ENCODE measurements at places on chromosomes 7 and 10.
A peak's percentile ranks its signal among the peaks of the same experiment; 100 is the strongest.

DNA sequence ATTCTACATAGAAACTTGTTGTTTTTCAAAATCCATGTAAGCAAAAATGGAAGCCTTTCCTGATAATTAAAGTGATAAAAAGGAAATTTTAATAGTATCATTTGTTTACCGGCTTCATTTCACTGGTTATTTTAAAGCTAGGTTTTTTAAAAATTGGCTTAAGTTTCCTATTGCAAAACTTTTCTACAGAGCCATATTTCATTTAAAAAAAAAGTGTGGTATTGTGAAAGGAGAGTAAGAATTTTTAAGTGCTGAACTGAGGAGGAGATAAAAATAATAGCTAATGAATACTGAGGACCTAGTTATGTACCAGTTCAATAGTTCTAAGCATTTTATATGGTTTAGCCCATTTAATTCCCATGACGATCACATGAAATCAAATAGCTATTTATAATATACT lies 172.2 kb upstream of the COL1A2 start:
- DNase-seq, result no peak

- no peak for DNase-seq
These were observed 17.6 kb downstream of the CDNF start for GRCh38 chr10:14820010-14820774.

DNA sequence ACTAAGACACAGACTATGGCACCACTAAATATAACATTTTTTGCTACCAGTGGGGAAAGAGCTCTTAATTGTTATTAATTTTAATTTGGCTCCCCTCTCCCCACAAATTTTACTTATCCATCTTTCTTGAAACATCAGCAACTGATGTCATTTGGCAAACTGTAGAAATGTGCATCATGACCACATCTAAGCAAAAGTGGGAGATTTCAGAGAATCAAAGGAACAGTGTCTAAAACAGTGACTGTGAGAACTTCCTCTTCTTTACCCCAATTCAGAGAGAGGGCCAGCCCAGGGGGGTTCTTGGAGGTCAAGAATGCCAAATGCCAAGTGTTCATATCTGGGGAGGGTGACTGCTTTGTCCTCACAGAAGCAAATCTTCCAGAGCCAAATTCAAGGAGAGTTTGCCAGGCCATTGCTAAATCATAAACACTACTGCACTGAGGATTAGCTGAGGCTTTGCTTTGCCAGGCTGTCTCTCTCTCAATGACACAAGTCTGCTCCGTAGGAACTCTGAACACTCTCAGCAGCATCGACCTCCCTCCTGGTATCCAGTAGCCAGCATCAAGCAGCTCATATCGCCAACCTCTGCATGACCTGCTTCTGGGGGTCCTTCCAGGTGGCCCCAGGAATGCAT lies 65.6 kb downstream of the ITIH5 start:
- no peak for DNase-seq

DNA sequence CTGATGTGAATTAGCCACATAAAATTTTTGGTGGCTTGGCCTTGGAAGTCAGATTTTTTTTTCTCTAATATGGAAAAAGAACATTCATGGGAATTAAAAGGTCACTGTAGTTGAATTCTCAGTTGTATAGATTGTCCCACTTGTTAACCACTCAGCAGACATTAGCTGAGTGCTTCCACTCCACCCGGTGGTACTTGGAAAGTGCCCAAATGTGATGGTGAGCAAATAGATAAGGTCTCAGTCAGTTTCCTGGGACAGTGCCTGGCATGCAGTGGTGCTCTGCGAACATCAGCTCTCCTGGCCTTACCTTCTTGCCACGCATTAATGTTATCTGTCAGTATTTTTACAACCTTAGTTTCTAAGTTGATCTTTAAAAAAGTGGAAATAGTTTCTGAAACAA lies 1.4 kb downstream of the ATP5F1C start:
- DNase-seq, result no peak

DNA sequence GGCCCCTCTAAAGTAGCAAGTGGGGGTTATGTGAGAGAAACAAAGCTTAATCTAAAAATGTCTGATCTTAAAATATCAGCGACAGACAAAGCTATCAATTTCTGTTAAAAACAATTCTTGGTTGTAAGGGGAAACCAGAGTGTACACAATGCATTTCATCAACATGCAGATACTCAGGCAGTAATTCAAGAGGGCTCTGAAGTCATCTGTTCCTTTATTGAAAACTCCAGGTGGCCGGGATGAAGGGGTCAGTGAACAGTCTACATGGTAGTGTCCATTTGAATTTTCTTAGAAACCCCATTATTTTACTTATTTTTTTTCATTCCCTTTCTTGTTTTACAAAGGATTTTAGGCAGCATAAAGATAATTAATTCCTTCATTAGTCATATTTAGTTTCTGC lies 36.7 kb upstream of the BTBD16 start:
- no peak for DNase-seq

- DNase-seq, result peak; percentile 47
These were observed 44.2 kb downstream of the PDLIM1 start for GRCh38 chr10:95246582-95247051.

DNA sequence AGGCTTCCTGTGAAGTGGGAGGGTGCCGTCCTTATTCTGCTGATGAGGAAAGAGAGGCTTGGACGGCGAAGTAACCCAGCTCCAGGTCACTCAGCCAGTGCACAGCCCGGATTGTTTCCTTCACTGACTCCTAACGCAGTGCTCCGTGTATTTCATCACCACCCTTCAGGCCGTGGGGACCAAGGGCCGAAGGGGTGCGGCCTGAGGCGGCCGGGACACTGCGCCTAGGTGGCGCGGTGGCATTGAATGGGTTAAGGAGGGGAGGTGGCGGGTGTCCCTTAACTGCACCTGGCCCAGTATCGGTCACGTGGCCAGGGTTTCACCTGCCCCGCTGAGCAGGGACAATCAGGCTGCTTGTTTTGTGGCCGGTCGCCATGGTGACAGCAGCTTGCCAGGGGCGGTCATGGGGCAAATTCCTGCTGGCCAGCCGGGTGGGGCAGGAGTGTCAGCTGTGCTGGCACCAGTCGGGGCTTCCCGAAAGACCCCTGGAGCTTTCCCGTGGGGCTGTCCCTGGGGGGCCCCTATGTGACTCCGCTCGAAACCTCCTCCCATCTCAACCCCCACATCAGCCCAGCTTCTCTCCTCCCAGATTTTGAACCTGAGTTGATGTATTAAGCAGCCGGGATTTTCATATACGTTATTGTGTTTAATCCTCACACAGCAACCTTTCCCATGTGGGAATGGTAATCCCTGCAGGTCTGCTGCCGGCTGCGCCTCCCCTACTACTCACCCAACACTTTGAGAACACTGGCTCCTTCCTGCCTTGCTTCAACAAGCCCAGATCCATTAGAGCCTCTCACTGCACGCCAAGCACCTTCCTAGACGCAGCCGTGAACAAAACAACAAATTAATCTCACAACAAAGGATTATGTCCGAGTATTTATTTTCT lies 4.4 kb upstream of the ABHD11 start:
- DNase-seq, result no peak

DNA sequence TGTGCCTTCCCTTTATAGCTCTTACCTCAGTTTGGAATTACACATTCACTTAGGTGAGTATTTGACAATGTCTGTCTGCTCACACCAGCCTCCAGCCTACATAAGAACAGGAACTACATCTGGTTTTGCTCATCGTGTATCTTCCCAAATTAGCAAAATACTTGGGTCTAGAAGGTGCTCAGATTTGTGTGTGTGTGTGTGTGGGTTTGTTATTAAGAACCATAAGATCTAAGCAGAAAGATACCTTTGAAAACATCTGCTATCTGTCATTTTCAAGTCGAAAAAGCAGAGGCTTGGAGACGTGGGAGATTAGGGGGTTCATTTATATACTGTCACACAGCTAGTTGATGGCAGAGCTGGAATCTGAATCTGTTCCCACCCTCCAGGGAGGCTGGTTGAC lies 14.8 kb upstream of the LAMB4 start:
- no peak for DNase-seq

- DNase-seq, result no peak
These were observed at the start of gene GLI3 for GRCh38 chr7:42236976-42237810. Gene GLI3 (minus strand): TSS chr7:42237209. CDS start chr7:42223253, 13,956 bp downstream.

- no peak for DNase-seq
These were observed 23.0 kb downstream of the GPR22 start for GRCh38 chr7:107492875-107493274.

GRCh38 chr7:98643236-98643985 lies 26.3 kb downstream of the NPTX2 start:
- no peak for DNase-seq

DNA sequence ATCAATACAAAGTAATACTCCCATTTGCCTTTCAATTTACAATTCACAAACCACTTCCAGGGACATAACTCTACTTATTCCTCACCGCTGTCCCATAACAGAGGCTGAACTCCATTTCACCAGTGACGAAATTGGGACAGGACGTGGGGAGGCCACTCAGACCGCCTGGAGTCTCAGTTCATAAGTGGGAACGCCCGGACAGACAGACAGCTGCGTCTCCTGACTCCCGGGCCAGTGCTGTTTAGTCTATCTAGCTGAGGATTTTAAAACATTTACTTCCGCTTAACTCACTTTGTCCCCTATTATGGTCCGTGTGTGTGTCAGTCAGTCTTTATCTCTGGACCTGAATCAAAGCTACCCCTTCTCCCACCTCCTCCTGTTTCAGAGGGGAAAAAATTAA lies 67.4 kb upstream of the ZNF438 start:
- no peak for DNase-seq

DNA sequence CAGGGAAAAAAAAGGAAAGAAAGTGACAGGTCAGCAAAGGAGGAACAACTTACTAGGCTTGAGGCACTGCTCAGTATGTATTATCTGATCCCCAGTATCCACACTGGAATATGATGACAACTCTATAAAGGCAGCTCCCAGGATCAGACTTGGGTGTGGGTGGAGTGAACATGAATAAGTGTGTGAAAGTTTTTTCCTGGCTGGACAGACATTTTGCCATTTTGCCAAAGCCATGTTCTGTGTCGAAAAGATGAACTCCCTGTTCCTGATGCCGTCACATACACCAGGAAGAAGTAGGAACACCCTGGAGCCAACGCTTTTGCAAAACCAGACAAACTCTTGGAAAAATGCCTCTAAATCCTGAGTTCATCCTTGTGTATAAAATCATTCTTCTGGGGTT lies 143.2 kb upstream of the MEOX2 start:
- DNase-seq, result no peak

DNA sequence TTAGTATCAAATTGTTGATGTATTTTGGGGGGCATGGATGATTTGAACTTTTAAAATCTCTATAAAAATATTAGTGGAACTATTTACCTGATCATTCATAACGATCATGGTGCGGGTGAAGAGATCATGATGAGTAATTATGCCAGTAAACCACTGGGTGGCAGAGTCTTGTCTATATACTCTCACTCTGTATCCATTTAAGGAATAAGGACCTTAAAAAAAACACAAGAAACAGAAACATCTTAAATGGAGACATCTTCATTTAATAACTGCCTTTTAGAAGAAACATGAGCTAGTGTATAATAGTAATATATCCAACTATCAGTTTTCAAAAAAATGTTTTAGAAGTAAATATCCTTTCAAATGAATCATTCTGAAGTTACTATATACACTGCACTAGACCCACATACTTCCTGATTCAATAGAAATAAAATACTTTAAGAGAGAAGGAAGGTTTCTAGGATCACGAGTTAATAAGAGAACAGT lies 84.0 kb downstream of the NRBF2 start:
- DNase-seq, result no peak

GRCh38 chr10:86753051-86753450 lies 3.4 kb upstream of the BMPR1A start:
- no peak for DNase-seq

DNA sequence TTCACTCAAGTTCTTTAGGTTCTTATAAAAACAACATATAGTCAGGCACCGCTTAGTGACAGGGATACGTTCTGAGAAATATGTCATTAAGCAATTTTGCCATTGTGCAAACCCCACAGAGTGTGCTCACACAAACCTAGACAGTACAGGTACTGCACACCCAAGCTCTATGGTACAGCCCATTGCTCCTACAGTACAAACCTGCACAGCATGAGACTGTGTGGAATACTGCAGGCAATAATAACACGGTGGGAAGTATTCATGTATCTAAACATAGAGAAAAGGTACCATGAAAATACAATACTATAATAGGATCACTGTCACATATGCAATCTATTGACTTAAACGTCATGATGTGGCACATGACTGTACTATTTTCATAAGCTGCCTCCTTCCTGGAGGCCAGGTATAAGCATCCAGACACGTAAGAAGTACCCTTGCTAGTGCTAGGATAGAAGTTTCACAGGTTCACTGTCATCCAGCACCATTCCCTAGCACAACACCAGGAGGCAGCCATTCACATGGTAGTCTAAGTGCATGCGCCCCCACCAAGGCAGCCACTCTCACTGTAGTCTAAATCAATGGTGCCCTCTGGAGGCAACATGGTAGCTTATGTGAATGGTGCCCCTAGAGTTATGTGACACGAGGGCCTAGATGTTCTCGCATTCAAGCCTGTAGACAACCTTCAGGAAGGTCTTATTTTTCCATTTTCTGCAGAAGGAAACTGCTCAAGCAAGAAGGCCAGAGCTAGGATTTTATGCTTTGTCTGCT lies 98.5 kb downstream of the ARHGAP22 start:
- no peak for DNase-seq

- no peak for DNase-seq
These were observed 94.5 kb downstream of the PPP1R3A start for GRCh38 chr7:113824117-113824823.

DNA sequence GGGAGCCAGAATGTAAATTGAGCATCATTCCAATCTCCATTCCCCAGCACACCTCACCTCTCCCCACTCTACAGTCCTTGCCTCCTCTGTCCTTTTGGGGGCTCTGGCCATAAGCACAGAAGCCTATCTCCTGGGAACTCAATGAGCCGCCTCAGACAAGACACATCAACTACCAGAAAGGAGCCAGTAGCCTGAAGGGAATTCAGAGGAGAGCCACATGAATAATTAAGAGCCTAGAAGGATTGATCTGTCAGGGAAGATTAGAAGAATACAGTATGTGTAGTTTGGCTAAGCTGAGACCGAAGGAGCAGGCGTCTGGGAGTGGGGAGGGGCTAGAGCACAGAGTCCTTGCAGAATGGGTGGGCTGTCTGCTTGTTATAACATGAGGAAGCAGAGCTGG lies 31.2 kb downstream of the FRMD4A start:
- no peak for DNase-seq

GRCh38 chr7:47285860-47286491 lies 295.9 kb downstream of the TNS3 start:
- DNase-seq, result no peak

- DNase-seq, result no peak
These were observed 20.1 kb downstream of the P4HA1 start for GRCh38 chr10:73076360-73077183.

- DNase-seq, result no peak
These were observed 19.8 kb downstream of the CEP41 start for GRCh38 chr7:130420943-130421578.

Measured in activated CD4-positive, alpha-beta T cell treated with anti-CD3 and anti-CD28 coated beads, Interleukin-2, amount 50 U/mL, for 1 hour (primary cell).